Naive thymus-derived CD4-positive, alpha-beta T cell (primary cell): ENCODE measurements at places on chromosomes 4 and X. TPM values are rescaled to one million over a fixed set of nuclear protein-coding genes. Genes with fewer than 3 reads are reported as not detected.

Gene RTL5
- 2.1 TPM for total RNA-seq

Gene MCTS1
- total RNA-seq: 54.9 and 55.6 TPM in 2 replicates

Gene CXCL5
- not detected for total RNA-seq

Gene TGIF2LX
- total RNA-seq: not detected

Gene UGT2B17
- total RNA-seq: not detected in 2 replicates

Gene SCRG1
- total RNA-seq: not detected

Gene TCEAL6
- not detected for total RNA-seq

DNA sequence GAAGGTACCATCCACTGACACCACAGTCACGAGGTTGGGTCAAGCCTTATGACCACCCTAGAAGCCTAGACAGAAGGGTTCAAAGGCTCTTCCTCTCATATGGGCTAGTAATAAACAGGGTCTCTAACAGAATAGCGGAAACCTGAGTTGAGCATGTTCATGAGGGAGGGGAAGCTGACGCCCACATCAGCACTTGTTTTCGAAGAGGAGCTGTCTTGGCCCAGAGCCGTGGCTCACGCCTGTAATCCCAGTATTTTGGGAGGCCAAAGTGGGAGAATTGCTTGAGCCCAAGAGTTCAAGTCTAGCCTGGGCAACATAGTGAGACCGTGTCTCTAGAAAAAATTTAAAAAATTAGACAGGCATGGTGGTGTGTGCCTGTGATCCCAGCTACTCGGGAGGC, 21.5 kb upstream of the TMSB4X start:
- no peak for DNase-seq

GRCh38 chr4:148159793-148160192, 282.4 kb downstream of the NR3C2 start:
- no peak for DNase-seq

DNA sequence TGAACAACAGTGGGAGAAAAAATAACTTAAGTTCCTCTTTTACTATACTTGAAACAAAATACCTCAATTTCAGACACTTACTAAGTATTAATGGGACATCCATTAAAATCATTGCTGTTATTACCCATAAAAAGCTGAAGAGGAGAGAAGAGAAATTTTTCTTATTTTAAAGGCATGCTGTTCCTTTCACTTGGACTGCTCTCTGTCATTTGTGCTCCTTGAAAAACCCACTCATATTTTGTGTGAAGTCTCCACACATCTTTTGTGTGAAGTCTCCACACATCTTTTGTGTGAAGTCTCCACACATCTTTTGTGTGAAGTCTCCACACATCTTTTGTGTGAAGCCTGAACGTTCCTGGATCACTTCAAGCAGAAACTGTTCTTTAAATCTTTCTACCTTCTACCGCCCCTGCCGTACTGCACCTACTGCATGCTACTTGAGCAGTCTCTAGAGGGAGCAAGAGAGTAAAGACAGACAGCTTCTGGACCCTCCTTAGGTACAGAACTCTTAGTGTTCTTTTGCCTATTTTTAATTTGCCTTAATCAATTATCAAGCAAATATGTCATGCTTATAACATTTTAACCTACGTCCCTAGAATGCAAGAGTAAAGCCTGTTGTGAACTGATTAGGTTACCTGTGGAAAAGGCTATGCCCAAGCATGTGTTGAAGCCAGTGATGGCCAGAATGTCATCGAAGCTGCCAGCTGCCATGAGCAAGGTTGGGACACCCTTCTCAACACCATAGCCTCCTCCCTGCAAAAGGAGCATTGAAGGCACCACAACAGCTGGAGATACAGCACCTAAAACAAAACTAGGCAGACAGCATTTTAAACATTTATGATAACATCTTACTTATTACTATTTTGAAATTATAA, 27.1 kb upstream of the SLC9B1 start:
- DNase-seq: no peak

DNA sequence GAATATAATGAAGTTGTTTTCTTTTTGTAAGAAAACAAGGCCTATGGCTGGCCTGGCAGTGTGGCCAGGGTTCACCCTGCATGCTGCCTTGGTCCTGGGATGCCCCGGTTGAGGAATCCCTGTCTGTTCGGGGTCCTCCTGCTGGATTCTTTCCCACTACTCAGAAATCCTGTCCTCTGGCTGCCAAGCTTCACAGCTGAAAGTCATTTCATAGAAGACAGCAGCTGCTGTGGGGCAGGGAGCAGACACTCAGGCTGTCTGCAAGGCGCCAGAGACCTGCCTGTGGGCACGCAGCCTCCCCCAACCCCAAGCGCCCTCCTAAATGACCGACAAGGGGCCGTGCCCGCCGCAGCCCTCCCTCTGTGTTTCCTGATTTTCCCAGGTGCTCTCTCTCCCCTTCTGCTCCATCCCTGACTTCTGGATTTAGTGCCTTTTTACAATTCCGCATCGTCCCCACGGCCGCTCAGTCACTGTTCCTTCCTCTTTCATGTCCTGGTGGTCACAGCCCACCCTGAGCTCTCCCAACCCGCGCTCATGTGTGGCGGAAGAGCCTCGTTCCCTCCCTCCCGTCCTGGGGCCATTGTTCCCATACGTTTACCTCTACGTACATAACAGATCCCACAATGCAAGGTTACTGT, 27.5 kb downstream of the ZFYVE28 start:
- DNase-seq: no peak
